IMR-90 (cell line): ENCODE measurements at places on chromosomes 13 and 19. TPM values are rescaled to one million over a fixed set of nuclear protein-coding genes. Genes with fewer than 3 reads are reported as not detected.

Gene SLC25A41
- total RNA-seq = not detected in 2 replicates

DNA sequence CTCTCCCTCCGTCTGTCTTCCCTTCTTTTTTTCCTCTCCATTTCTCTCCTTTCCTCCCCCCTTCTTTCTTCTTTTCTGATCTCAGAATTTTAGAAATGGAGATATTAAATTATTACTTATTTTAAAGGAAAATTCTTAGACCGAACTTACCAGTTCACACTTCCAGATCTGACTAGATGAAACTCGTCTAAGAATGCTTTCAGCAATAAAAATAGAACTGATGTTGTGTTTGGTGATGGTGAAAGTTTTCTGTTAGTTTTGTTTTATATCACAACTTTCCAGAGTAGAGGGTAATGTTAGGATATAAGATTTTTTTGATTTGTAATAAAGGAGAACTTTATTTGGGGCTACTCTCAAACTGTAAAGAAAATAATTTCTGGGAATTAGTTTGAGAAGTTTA lies 29.9 kb downstream of the UCHL3 start:
- no peak for DNase-seq

Gene OR7C1
- total RNA-seq = not detected in 2 replicates

DNA sequence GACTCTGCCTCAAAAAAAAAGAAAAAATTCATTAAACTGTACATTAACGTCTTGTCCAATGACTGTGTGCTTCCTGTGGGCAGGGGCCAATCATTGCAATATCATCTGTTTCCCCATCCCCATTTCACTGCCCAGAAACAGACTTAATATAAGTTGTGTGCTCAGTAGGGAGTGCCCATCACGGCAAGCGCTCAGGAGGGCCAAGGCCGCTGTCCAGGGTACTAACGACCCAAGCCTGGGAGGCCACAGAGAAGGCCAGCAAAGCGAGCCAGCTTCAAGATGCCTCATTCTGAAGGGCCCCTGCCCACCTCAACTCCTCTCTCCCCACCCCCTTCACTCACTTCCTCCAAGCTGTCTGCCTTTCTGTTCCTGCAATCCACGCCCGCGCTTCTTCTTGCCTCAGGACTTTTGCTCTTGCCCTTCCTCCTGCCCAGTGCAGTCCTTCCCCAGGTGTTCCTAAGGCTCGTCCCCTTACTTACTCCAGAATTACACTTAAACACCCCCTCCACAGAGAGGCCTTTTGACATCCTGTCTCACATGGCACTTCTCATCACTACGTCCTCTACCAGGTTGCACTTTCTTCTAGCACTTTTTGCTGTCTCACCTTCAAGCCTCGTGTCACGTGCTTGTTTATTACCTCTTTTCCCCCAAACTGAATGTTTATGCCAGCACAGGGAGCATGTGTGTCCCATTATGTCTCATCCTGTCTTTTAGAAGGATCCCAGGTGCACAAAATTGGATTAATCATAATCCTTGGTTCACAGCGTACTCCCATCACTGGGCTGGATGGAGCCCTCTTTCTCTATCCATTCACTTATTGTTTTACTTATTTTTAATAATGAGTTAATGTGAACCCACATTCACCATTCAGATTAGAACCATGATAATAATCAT lies 11.3 kb upstream of the POU2F2 start:
- DNase-seq = peak; percentile 30

- no peak for DNase-seq
Measured at GRCh38 chr19:29777781-29778309, 33.9 kb upstream of the CCNE1 start.

Gene GJB6
- total RNA-seq = not detected in 2 replicates

DNA sequence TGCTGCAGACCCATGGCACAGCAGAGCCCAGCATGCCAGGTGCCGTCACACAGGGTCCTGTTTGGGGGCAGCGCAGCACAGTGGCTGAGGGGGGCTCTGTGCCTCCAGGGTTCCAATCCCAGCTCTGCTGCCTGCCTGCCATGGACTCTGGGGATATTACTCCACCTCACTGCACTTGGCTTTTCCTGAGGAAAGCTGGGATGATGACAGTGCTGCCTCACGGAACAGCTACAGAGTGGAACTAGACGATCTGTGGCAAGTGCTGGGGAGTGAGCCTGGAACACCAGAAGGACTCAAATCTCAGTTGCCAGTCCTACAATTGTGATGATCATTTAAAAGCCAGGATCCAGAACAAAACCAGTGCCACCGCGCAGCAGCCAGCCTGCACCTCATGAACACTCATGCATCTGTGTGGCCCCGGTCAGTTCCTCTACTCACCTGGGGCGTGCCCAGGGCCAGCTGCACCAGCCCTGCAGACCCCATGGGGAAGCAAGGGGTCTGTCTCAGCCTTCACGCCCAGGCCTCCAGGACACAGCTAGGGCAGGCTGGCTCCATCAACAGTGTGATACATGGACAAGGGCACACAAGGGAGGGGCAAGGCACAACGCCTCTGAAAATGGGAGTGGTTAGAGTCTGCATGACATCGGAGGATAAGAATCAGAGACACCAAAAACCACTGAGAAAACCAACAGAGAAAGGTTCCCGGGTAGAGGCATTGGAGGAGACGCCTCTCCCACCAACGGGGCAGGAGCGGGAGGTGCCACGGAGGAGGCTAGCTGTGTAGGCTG lies 55.2 kb downstream of the ATP7B start:
- no peak for DNase-seq

DNA sequence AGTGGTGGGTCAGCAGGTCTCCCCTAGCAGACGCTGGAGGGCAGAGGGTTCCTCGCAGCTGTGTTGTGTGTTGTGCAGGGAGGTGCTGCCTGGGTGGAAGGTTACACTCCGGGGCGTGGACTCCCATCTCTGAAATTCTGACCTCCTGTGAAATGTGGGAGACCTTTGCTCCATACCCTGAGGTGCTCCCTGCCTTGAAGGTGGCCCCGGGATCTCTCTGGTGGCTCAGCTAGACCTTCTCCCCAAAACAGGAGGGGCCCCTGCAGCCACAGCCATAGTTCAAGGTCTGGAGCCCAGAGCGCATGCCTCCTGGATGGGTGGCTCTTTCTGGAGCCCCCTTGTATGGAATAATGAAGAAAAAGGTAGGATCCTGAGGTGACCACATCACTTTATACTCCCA lies 70.2 kb downstream of the SOX1 start:
- no peak for DNase-seq

Gene MYO16
- under 0.01 TPM in 2 replicates for total RNA-seq

DNA sequence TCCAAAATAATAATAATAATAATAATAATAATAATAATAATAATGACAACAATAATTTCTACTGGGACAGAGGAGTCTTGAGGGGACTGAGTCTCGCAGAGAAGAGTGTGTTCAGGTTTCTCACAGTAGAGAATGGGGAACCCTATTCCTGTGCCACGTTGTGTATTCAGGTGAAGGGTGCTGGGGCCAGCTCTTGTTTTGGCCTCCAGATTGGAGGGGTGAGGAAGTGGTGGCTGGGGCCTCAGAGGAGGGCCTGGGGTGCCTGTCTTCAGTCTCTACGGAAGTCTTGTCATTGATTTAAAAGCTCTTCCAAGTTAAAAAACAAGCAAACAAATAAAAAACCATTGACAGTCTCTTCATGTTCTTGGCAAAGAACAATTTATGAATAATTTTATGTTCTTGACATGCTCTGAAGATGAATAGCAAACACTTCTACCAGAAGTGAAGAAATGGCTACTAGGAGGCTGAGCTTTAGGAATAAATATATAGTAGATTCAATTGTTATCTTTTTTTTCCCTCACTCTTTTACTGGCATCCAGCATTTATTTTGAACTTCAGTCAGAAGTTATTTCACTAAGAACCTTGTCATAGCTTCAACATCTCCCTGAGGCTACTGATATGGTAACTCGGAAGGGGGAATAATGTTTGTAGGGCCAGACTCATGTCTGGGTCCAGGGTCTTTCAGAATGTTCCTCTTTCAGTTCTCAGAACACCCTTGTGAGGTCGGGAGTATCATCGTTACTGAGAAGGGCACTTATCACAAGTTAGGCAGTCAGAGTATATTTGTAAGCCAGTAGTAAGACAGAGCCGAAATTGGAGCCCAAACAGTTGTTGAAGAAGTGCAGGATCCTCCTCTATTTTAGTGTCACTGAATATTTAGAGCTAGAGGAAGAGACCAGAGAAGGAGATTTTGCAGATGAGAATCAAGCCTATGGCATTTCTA lies 13.1 kb downstream of the LRCH1 start:
- no peak for DNase-seq

GRCh38 chr19:4591320-4591719 lies 31.8 kb upstream of the SEMA6B start:
- no peak for DNase-seq

- no peak for DNase-seq
Measured at GRCh38 chr13:98994896-98995295, 17.0 kb upstream of the DOCK9 start.

- DNase-seq = no peak
Measured at GRCh38 chr19:46733690-46734292, 12.1 kb upstream of the FKRP start.

- peak; percentile 15 for DNase-seq
Measured at GRCh38 chr19:19551853-19552192, 13.8 kb downstream of the CILP2 start.
